T-helper 2 cell treated with Interferon-gamma antibody and Interleukin-4, amounts not matched to agents 5 μg/mL and 100 μg/mL, for 36 hours (primary cell): ENCODE measurements at places on chromosomes 3 and 15.

GRCh38 chr3:147737376-147737775, 328.2 kb downstream of the ZIC1 start:
- H3K27ac ChIP-seq: no peak overlapping the region
- no peaks in the 10 kb centered on the region for H3K36me3 ChIP-seq
- H3K4me1 ChIP-seq: no peaks in the 10 kb centered on the region
- no peaks in the 10 kb centered on the region for H3K27me3 ChIP-seq

GRCh38 chr15:90915808-90916440, 12.8 kb downstream of the MAN2A2 start:
- peak overlapping the region; percentile 41 for H3K27ac ChIP-seq
- no peak for DNase-seq
- no peaks in the 10 kb centered on the region for H3K4me1 ChIP-seq
- H3K27me3 ChIP-seq: no peaks in the 10 kb centered on the region

DNA sequence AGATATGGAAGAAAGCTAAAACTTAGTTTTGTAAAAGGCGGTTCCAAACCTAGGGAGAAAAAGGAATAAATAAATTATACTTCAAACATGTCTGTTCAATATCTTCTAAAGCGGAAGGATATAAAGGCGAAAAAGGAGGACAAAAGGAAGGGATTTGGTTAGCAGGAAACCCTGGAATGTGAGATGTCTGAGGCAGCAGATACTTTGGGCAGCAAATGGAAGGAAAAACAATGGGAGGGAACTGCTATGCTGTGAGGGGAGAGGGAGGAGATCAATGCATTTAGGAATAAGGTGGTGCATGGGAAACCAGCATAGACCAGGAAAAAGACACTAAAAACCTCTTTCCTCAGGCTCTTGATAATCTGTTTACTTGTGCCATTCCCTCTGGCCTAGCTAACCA, 120.8 kb downstream of the DNAH12 start:
- H3K27me3 ChIP-seq: peaks cover 13% of the 10 kb centered on the region
- H3K27ac ChIP-seq: no peak overlapping the region
- no peak overlapping the region for H3K4me3 ChIP-seq
- H3K4me1 ChIP-seq: no peaks in the 10 kb centered on the region
- H3K36me3 ChIP-seq: no peaks in the 10 kb centered on the region
- no peak for DNase-seq

DNA sequence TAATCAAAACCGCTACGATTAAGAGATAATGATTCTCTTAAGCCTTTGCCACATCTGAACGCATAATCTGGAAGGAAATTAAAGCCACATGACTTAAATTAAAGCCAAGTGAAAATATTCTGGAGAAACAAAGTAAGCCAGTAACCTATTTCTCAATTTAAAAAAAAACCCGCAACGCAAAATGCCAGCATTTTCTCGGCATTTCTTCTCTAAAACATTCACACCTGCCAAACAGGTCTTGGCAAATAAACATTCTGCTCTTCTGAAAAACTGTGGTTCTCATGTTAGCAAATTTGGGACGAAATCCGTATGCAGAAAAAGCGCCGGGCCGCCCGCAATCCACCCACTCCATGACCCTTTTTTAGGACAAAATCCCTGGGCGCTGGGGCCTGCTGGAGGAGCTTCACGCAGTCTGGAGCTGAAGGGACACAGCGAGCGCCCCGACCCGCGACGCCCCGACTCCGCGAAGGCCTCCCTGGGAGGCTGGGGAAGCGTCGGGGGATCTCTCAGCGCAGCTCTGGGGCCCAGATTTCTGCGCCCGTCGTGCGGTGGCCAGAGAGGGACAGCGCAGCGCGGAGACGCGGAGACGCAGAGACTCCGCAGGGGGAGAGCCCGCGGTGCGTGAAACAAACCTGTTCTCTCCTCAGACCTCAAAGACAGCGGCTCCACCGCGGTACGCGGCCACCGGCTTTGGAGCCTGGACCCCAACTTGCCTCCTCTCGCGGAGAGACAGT, 471 bp downstream of the NKIRAS1 start:
- peak overlapping the region; percentile 98 for H3K4me3 ChIP-seq
- peaks cover 42% of the 10 kb centered on the region for H3K36me3 ChIP-seq
- H3K27ac ChIP-seq: peak overlapping the region; percentile 97
- DNase-seq: no peak
- peaks cover 31% of the 10 kb centered on the region for H3K4me1 ChIP-seq

DNA sequence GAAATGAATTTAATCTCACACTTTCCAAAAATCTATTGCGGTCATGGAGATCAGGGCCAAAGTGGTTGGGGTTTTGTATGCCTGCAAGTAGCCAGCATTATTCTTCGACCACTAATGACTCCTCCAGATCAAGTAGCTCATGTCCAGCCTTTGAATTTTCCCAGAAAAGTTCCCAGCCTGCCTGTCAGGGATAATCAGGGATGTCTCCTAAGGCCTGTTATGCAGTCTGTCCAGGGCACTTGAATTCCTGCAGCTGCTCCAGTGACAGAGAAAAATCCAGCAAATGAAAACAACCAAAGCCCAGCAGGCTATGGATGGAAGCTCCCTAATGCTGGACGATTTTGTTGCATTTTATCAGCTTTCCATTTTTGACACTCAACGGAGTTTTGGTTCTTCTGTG, 215.4 kb downstream of the ADAMTSL3 start:
- H3K4me3 ChIP-seq: no peak overlapping the region
- H3K4me1 ChIP-seq: peaks cover 7% of the 10 kb centered on the region
- peaks cover 21% of the 10 kb centered on the region for H3K27me3 ChIP-seq
- DNase-seq: no peak
- H3K36me3 ChIP-seq: no peaks in the 10 kb centered on the region
- no peak overlapping the region for H3K27ac ChIP-seq

DNA sequence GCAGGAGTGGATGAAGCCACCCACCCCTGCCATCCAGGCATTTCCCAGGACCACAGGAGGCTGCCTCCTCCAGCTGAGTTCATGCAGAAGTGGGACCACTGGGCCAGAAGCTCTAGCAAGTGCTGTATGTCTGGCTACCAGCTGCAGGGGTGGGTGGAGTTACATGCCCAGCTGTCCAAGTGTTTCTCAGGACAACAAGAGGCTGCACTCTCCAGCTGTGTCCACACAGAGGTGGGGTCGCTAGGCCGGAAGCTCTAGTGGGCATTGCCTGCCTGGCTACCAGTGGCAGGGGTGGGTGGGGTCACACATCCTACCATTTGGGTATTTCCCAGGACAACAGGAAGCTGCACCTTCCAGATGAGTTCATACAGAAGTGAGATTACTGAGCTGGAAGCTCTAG, 234.0 kb upstream of the PPP2R3A start:
- no peak for DNase-seq
- H3K27me3 ChIP-seq: no peaks in the 10 kb centered on the region
- no peak overlapping the region for H3K27ac ChIP-seq
- no peaks in the 10 kb centered on the region for H3K36me3 ChIP-seq

DNA sequence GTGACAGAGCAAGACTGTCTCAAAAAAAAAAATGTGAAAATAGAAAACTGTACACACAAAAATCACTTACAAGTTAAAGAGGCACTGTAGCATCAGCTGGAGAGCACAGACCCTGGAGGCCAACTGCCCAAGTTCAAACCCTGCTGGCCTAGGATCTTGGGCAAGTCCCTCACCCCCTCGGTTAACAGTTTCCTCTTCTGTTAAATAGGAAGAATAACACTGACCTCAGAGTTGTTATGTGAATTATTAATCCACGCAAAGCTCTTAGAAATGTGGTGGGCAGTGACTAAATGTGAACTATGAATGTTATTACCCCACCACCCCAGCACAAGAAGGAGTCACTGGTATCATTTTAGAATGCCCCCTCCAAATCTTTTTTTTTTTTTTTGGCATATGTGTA, 11.2 kb downstream of the CIB1 start:
- H3K4me1 ChIP-seq: peaks cover 8% of the 10 kb centered on the region
- DNase-seq: no peak
- H3K36me3 ChIP-seq: peaks cover 11% of the 10 kb centered on the region
- H3K27me3 ChIP-seq: no peaks in the 10 kb centered on the region
- no peak overlapping the region for H3K27ac ChIP-seq

DNA sequence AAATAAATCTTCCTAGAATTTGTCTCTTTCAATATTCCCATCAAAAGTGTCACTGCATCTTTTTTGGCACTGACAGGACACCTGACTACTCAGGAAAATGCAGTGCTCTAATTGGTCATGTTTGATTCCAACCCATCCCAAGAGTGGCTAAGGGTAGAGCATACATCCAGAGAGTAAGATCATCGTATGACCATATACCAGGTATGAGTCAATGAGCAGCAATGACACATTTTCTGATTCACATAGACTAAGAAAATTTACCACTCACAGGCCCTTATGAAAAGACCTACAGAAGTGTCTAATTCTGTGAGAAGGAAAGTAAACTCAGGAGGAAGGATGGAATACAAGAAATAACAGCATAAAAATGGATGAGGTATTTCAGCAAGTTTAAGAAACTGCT, 434.2 kb downstream of the ZIC1 start:
- no peaks in the 10 kb centered on the region for H3K4me1 ChIP-seq
- no peak overlapping the region for H3K27ac ChIP-seq
- no peaks in the 10 kb centered on the region for H3K36me3 ChIP-seq
- DNase-seq: no peak

DNA sequence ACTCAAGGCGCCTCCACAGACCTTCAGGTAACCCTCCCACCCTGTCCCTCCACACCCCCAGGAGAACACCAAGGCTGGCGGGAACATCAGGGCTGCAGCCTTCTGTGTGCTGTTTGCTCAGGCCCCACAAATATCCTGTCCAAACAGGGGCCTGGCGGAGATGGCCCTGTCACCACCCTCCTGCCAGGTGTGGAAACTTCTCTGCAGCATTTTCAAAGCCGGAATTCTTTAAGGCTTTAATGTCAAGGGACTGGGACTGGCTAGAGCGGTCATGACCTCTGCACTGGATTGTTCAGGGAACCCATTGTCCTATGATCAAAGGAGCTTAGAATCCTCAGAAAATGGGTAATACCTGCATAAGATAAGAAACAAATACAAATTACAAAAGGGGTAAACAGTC, 46.6 kb downstream of the FBLN2 start:
- H3K4me1 ChIP-seq: no peaks in the 10 kb centered on the region
- no peaks in the 10 kb centered on the region for H3K36me3 ChIP-seq
- no peak overlapping the region for H3K27ac ChIP-seq
- peaks cover 6% of the 10 kb centered on the region for H3K27me3 ChIP-seq
- H3K4me3 ChIP-seq: no peak overlapping the region
- DNase-seq: no peak

DNA sequence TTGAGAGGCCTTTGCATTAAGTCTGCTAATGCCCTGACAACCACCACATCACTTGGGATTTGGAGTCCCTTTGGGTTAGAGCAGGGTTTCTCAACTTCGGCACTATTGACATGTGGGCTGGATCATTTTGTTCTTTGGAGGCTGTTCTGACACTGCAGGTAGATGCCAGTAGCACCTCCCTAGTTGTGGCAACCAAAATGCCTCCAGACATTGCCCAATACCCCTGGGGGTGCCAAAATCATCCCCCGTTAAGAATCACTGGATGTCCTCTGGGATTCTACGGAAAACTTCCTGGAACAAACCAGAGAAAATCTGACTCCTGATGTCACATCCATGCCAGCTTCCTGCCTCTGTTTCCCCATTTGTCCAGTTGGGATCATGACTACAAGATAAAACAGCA, 37.2 kb upstream of the BLM start:
- H3K27ac ChIP-seq: no peak overlapping the region
- H3K4me1 ChIP-seq: peaks cover 46% of the 10 kb centered on the region
- peaks cover 5% of the 10 kb centered on the region for H3K36me3 ChIP-seq

DNA sequence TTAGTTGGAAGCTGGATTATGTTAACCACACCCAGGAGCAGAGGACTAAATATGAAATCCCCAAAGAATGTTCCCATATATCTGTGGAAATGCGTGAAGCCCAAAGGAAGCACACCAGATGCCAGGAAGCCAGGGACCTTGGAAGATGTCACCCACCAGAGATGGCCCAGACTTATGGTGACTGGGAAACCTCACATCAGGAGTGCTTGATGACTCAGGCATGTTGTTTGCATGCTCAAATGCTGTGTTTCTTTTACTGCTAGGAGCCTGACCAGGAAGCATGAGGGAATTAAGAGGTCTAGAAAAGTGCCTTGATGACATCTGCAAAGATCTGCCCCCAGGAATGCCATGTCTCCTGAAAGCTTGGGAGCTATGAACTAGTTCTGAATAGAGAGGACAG, 109.0 kb upstream of the SLC2A2 start:
- H3K27ac ChIP-seq: no peak overlapping the region
- H3K4me3 ChIP-seq: no peak overlapping the region

- H3K4me3 ChIP-seq: peak overlapping the region; percentile 73
- peaks cover 65% of the 10 kb centered on the region for H3K4me1 ChIP-seq
- no peak for DNase-seq
- H3K27ac ChIP-seq: peak overlapping the region; percentile 84
- H3K36me3 ChIP-seq: no peaks in the 10 kb centered on the region
- H3K27me3 ChIP-seq: no peaks in the 10 kb centered on the region
These were observed 502.3 kb downstream of the SHQ1 start for GRCh38 chr3:72345980-72346379.

GRCh38 chr3:87002346-87002745, 11.4 kb upstream of the VGLL3 start:
- no peaks in the 10 kb centered on the region for H3K36me3 ChIP-seq
- H3K27me3 ChIP-seq: no peaks in the 10 kb centered on the region
- DNase-seq: no peak
- no peak overlapping the region for H3K27ac ChIP-seq

GRCh38 chr3:39601241-39601640, 133.8 kb downstream of the MOBP start:
- no peak overlapping the region for H3K27ac ChIP-seq
- H3K4me1 ChIP-seq: no peaks in the 10 kb centered on the region
- no peaks in the 10 kb centered on the region for H3K36me3 ChIP-seq
- peaks cover 9% of the 10 kb centered on the region for H3K27me3 ChIP-seq
- DNase-seq: no peak

- H3K36me3 ChIP-seq: peaks cover 21% of the 10 kb centered on the region
- no peaks in the 10 kb centered on the region for H3K27me3 ChIP-seq
- no peak for DNase-seq
- H3K4me3 ChIP-seq: no peak overlapping the region
- H3K27ac ChIP-seq: no peak overlapping the region
These were observed 23.3 kb downstream of the IL1RAP start for GRCh38 chr3:190537146-190537545.

DNA sequence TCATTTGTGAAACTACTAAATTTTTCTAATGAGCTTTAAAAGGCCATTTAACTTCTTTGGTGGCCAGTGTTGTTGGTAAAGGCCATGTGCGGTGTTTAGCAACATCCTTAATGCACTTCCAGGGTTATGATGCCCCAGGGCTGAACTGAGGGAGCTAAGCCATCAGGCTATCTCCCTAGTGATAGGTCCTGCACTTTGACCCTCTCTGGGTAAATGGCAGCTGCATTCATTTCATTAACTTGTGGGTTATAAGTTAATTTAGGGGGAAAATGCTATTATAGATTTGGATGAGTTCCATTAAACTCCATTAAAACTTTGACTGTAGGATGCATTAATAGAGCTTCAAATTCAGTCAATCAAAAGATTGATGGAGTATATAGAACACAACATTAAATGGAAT, 366.7 kb upstream of the ZNF717 start:
- H3K4me3 ChIP-seq: no peak overlapping the region
- H3K36me3 ChIP-seq: no peaks in the 10 kb centered on the region
- no peak overlapping the region for H3K27ac ChIP-seq
- no peak for DNase-seq

GRCh38 chr15:83653639-83654378, at the start of gene ADAMTSL3:
ADAMTSL3 (plus strand) TSS chr15:83654123; CDS start chr15:83655762, 1,639 bp downstream.
- DNase-seq: no peak
- no peaks in the 10 kb centered on the region for H3K36me3 ChIP-seq
- H3K4me3 ChIP-seq: no peak within 1 kb of the TSS
- H3K27ac ChIP-seq: no peak within 1 kb of the TSS
- H3K27me3 ChIP-seq: peaks cover 35% of the 10 kb centered on the region

- no peak overlapping the region for H3K27ac ChIP-seq
- H3K27me3 ChIP-seq: no peaks in the 10 kb centered on the region
- H3K36me3 ChIP-seq: no peaks in the 10 kb centered on the region
These were observed 510.8 kb upstream of the AGTR1 start for GRCh38 chr3:148186881-148187280.
